ENCODE measurements at places on chromosomes 4 and X.

DNA sequence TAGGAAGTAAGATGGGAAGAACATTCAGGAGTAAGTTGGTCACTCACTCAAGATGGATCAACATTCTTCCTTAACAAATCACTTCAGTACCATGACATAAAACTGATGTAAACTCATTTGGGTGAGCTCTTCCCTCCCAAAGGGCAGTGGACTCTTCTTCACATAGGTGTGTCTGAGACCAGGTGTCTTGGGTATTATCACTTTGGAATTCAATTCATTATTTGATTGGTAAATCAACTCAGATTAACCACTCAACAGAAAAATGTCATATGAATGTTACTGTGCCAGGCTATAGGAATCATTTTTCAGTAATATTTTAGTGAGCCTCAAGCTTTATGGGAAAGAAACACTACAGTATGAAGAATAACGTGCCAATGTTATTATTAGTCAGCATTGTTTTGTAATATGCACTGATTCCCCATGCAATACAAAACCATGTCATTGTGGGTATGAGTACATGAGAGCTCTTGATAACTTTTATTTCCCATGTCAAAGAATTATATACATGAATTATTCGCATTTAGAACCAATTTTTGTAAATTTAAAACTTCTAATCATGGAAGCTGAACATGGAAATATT, 58.6 kb upstream of the ETNPPL start:
- DNase-seq = no peak

- DNase-seq = no peak
Measured at GRCh38 chrX:44203791-44204190, 139.7 kb downstream of the EFHC2 start.

GRCh38 chrX:38599796-38600755, 38.7 kb downstream of the TSPAN7 start:
- DNase-seq = no peak

DNA sequence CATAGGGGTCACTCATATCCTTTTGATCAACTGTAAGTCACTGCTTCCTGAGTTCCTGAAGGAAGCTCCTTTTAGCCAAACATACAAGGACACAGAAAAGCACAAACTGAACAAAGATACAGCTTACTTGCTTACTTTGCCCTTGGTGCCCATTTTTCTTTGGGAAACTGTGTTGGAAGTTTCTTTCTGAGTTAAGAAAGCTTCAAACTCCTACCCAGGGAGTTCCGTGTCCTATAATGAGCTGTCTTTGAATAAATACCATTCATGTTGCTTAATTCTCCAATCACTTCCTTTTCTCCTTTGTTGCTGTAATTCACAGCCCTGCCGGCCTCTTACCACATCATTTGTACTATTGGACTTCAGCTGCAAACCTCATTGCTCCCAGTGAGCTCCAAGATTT, at the start of gene ADH4:
Gene ADH4, minus strand, starts transcription at position 228 of the 400 bp plus-strand sequence. Its CDS starts 75 bp downstream, at position 153.
- no peak for DNase-seq

- DNase-seq = no peak
Measured at GRCh38 chr4:177281351-177281909, 28.2 kb upstream of the NEIL3 start.

- no peak for DNase-seq
Measured at GRCh38 chr4:7017446-7018048, 25.6 kb upstream of the TADA2B start.

- no peak for DNase-seq
Measured at GRCh38 chr4:39335566-39335965, 30.6 kb downstream of the RFC1 start.

DNA sequence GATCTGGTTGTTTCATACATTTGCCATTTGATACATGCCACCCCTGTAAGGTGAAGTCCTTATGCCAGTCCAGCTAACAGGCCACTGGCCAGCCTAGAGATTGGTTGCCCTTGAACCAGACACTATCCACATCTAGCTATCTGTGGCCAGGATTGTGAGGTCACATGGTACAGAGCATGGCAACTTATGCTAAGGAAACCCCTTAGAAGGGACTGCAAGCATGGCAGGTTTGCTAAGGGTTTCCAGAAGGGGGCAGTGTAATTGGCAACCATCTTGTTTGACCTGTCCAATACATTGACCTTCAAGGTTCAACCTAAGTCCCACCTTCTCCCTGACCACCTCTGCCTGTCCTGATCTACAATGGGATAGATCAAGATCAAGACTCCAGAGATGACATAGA, 47.5 kb downstream of the SMC1A start:
- no peak for DNase-seq

DNA sequence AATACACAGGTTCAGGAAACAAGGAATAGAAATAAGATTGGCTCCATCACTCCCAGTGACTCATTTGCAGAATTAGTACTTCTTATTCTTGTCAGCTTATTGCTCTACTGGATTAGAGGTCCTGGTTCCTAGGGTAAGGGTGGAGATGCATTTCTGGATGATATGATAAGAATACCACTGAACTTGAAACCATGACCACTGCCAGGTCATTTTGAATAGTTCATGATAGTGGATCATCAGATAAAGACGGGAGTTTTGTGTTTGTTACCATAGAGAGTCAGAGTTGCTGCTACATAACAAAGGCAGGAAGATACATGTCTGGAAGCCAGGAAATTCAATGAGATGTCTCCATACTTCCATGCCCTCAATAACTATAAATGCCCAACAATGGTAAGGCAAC, 109.2 kb upstream of the FAT1 start:
- no peak for DNase-seq

DNA sequence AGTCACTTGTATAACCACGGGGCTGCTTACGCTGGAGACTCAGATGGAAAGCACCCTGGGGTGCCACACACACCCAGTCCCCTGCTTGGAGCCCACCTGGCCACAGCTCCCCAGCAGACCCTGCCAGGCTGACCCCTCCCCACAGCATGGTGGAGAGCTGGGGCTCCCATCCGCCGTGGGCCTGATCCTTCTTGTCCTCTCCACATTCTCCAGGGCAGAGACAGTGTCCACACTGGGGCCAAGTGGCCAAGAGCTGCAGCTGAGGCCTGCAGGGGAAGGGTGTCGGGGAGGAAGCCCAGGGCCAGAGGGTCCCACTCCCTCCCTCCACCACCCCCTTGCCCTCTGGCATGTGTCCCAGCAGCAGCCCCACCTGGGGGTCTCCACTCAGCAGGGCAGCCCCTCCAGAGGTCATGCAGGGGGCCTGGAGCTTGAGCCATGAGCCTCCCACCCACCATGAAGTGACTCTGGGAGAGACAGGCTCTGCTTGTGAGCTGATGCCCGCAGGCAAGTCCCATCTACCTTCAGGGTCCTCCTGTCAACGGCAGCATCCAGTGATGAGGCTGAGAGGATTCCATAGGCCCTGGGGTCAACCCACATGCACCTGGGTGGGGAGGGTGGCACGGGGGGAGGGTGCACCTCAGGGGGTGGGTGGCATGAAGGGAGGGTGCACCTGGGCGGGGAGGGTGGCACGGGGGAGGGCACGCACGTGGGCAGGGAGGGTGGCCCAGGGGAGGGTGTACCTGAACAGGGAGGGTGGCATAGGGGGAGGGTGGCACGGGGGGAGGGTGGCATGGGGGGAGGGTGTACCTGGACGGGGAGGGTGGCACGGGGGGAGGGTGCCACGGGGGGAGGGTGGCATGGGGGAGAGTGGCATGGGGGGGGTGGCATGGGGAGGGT, 56.4 kb downstream of the FAM53A start:
- DNase-seq = no peak

GRCh38 chr4:144449611-144450010, 196.3 kb upstream of the HHIP start:
- no peak for DNase-seq

DNA sequence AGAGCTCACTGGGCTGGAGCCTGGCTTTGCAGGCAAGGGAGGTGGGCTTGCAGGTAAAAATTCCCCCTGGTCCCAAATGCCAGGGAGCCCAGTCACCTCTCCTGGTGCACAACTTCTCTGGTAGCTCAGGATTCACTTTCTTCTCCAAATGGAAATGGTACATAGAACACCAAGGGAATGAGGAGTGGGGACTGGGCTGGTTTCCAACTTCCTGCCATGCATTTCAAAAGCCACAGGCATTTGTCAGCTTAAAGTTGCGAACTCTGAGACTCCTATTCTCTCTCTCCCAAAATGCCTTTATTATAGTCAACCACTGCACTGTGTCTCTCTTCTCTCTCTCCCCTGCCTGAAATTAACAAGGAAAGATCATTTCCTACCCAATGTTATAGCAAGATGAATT, 177.3 kb downstream of the GRIA3 start:
- no peak for DNase-seq

DNA sequence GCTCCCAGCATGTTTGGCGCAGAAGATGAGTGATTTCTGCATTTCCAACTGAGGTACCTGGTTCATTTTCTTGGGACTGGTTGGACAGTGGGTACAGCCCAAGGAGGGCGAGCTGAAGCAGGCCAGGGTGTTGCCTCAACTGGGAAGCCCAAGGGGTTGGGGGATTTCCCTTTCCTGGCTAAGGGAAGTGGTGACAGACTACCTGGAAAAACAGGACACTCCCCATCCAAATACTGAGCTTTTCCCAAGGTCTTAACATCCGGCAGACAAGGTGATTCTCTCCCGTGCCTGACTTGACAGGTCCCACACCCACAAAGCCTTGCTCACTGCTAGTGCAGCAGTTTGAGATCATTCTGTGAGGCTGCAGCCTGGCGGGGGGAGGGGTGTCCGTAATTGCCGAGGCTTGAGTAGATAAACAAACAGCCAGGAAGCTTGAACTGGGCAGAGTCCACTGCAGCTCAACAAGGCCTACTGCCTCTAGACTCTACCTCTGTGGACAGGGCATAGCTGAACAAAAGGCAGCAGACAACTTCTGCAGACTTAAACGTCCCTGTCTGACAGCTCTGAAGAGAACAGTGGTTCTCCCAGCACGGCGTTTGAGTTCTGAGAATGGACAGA, 307.7 kb upstream of the ARSJ start:
- DNase-seq = no peak

DNA sequence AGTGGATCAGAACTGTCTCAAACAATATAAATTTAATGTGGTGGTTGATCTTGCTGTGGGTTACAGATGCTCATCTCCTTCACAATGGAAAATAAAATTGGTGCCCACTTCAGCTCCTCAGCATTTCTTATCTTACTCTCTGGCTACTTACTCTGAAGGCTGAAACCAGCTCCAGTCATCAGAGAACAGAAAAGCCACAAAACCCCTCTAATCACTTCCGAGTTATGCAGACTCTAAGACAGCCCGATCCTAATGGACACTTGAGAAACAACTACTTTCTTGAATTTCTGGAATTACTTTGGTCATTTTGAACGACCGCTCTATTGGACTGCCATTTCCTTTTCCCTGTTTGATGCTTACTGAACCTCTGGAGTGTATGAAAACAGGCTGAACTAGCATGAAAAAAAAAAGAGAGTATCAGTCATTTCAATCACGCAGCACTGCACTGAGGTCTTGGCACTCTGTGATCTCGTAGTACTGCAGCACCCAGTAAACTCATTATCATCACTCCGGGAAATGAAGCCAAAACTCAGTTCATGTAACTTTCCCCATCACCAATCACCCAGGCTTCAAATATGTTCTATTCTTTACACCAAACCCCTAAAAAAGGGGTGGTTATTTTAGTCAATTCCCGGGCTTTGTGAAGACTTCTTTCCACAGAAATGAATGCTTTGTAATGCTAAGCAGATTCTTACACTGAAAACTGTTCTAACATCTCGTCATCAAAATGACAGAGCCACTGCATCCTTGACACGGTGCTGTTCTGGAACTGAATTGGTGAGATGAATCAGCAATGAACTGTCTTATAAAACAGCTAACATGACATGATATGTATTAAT, 54.5 kb downstream of the TSPAN5 start:
- DNase-seq = no peak

DNA sequence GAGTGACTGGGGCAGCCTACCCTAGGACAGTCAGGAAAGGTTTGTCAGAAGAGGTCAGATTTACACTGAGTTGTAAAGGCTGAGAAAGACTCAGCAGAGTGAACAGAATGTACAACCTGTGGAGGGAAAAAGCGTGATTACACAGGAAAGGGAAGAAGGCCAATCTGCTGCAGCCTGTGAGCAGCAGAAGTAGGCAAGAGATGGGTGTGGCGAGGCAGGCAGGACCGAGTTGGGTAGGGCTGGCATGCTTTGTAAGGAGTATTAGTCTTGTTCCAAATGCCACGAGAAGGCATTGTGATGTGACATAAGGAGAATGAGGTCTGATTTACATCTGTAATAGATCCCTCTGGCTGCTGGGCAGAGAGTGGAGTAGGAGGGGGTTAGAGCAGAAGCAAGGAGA, 12.6 kb downstream of the SGMS2 start:
- no peak for DNase-seq

GRCh38 chr4:32148111-32148666, 1428.0 kb downstream of the PCDH7 start:
- no peak for DNase-seq

DNA sequence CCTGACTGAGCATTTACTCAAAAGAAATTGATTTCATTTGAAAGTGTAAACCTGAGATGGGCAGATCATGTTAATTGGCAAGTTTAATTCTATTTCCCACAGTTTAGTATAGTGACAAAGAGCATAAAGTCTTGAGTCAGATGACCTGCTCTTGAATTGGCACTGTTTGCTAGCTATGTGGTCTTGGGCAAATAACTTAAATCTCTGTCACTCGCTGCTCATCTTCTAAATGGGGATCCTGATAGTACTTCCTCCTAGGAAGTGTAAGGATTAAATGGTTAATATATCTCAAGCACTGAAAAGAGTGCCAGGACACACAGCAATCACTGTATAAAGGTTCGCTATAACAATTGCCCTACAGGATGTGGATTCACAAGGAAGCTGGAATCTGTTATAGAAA, 242.8 kb upstream of the JADE1 start:
- DNase-seq = no peak

- no peak for DNase-seq
Measured at GRCh38 chr4:63717384-63717783, 691.9 kb downstream of the TECRL start.

- no peak for DNase-seq
Measured at GRCh38 chr4:100953616-100954015, 393.7 kb downstream of the PPP3CA start.

GRCh38 chr4:184096561-184097240, 121.0 kb downstream of the ENPP6 start:
- no peak for DNase-seq

DNA sequence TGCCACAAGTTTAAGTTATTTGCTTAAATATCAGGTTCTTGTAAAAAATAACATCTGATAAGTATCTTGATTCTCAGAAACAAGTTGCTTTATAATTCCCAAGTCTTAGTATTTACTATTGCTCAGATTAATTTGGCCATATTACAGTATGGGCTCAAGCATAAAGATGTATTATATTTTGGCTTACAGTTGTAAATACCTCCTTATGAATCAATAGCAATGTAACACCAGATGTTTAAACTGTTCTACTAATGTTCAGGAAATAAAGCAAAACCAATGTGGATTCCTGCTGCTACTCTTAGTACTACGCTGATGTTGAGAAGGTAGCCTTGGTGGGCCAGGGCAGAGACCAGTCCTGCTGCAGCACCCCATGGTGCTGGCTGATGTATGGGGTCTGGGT, 102.7 kb downstream of the MGST2 start:
- no peak for DNase-seq

DNA sequence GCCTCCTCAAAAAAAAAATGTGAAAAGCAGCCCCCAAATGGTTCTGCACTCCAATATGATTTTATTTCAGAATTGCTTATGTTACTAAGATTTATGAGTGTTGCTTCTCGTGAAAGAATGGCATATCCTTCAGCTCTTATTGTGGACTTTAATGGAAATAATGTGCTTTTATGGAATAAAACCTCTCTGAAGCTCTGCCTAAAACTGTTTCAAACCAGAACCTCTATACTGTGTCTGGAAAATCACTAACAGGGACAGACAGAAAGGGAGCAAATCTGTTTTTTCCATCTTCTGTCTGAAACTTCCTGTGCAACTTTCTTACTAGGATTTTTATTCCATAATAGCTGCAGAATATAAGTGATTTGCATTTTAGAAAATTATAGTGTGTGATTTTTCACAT, 493.1 kb downstream of the ANKRD50 start:
- no peak for DNase-seq
